ENCODE measurements at places on chromosomes 1 and 21.

DNA sequence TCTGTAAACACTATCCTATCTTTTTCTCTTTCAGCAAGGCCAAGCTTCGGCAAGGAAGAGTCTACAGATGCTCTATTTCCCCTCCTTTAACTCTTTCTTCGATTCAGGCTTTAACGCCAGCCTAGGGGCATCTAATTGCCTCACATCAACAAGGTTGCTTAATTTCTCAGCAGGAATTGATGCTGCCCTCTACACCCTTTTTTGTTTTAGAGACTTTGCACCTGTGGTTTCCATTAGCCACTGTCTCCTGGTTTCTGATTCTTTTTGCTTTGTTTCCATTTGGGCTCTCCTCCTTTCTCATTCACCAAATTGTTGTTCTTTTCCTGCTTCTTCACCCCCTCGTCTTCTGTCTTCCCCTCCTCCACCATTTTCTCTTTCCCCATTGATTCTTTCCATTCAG is 202.4 kb upstream of the HMCN1 start:
- DNase-seq, result no peak

DNA sequence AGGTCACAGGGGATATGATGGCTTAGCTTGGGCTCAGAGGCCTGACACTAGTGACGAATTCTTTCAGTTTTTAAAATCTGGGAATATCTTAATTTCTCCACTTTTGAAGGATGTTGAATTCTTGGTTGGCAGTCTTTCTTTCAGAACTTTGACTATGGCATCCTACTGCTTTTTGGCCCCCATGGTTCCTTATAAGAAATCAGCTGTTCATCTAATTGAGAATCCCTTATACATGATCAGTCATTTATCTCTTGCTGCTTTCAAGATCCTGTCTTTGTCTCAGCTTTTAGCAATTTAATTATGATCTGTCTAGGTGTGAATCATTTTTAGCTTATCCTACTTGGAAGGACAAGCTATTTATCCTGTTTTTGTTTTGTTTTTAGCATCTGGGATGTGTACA is 31.2 kb upstream of the F3 start:
- DNase-seq, result no peak

DNA sequence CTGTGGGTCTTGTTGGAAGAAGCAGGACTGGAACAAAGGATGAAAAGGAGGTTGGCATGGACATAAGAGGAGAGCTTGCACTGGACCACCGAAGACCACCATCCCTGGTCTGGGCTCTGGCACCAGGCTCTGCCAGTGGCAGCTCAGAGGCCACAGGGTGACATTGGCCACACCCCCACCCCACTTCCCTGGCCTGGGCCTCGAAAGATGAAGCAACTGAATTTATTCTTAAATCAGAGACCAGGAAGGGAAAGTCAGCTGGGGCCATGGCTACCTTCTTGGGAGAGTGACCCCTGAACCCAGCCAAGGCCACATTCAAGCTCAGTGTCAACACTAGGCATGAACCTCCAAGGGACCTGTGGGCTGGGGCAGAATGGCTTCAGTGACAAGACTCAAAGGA is 4.0 kb downstream of the KLHDC7A start:
- no peak for DNase-seq

- DNase-seq, result no peak
Measured at GRCh38 chr1:116909512-116910378, at the start of gene PTGFRN. PTGFRN (plus strand) TSS chr1:116909916; CDS start chr1:116910204, 288 bp downstream.

DNA sequence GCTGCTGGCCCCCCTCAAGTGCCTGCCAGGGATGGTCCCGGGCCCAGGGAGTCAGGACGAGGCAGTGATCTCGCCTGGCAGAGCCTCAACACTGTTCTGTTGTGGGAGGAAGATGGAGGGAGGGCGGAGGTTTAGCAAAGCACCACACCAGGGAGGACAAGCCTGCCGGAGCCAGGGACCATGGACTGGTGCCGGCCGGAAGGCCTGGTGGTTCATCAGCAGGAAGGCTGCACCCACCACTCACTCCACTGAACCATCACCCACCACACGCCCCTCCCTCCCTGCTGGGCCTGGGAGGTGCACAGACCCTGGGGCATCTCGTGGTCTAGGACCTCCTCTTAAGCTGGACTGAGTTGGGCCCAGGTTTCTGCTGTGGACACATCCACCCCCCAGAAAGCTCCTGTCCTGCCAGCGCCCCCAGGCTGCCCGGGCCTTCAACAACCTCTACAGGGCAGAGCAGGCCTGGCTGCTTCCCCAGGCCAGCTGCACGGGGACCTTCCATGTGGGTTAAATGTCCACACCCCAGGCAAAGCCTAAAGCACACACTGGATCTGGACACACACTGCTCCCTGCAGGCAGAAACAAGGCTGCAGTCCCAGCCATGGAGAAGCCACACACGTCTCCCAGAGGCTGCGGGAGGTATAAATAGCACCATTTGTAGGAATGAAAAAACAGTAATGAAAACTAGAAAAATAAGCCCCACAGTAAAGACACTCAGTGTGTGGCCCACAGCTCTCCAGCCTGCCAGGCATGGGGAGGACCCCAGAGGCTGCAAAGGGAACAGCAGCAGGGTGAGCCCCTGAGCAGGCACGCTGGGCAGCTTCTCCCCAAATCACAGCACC is 10.4 kb upstream of the TMEM240 start:
- DNase-seq, result no peak

GRCh38 chr1:39832294-39832693 is 43.6 kb upstream of the BMP8B start:
- DNase-seq, result no peak

- DNase-seq, result no peak
Measured at GRCh38 chr1:94115254-94115899, 5.6 kb downstream of the ABCA4 start.

Data from NK-92 treated with Interleukin-12 subunit alpha and Interleukin-12 subunit beta, amount 100 ng/mL, for 24 hours (cell line).